ENCODE measurements at places on chromosomes 7 and 10.

GRCh38 chr10:60739558-60739957 is 38.7 kb upstream of the CDK1 start:
- DNase-seq = no peak

DNA sequence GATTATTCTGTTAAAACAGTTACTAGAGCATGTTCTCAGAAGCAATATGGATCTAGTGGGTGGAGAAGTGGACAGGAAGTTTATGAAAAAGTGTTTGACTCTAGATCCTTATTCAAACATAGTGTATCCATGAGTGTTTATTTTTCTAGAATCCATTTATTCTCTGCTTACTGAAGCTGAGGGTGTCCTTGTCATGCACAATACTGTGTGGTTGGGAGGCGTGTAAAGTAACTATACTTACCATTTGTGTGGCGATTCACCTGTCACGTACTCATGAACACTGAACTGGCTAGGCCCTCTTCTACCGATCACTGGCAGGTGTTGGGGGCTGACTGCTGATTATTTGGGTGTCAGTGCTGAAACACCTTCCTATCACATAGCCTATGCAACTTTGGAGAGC is 74.0 kb downstream of the POU6F2 start:
- no peak for DNase-seq

DNA sequence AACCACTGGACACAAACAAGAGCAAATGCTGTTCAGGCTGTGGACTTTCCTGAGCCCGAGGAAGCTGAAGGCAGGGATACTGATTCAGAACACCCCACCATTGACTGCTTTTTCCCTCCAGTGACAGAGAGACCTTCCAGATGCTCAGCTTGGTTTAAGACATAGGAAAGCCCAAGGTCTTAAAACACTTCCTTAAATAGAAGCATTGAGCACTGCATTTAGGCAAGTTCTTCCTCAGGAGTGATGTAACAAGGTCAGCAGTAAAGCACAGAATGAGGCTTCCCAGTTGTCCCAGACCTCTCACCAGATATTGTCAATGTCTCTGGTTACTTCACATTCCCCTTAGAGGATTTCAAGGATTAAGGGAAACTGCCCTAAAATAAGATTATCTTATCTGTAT is 19.6 kb upstream of the CDCA7L start:
- no peak for DNase-seq

GRCh38 chr7:25840209-25840792 is 311.7 kb upstream of the NFE2L3 start:
- no peak for DNase-seq

- no peak for DNase-seq
Observed at GRCh38 chr10:118163217-118163616, 116.5 kb upstream of the RAB11FIP2 start.

DNA sequence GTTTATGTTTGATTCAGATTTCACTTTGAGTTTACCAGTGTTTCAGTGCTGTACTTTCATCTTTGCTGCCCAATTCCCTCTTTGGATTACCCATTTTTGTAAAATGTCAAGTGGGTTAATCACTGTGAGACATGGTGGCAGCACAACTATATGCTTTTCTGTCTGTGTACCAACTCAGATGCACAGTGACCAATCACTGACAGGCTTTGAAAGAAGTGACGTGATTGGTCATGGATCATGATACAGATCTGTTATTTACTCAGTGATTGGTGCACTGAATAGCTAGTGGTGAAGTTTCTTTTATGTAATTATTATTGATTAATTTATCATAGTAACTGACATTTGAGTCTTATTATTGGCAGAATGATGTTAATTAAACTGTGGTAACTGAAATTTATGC is 126.9 kb downstream of the SDK1 start:
- no peak for DNase-seq
